ENCODE measurements at places on chromosomes 3 and 15. TPM values are rescaled to one million over a fixed set of nuclear protein-coding genes. Genes with fewer than 3 reads are reported as not detected.
A peak's percentile ranks its signal among the peaks of the same experiment; 100 is the strongest.

Gene DLL4
- total RNA-seq = 2.6 TPM

GRCh38 chr3:197394464-197395321 is 96.3 kb upstream of the DLG1 start:
- DNase-seq = peak; percentile 62

- no peak for DNase-seq
Measured at GRCh38 chr3:69377262-69377661, 8.6 kb downstream of the FRMD4B start.

- DNase-seq = no peak
Measured at GRCh38 chr15:57263520-57263919, 112.8 kb upstream of the CGNL1 start.

DNA sequence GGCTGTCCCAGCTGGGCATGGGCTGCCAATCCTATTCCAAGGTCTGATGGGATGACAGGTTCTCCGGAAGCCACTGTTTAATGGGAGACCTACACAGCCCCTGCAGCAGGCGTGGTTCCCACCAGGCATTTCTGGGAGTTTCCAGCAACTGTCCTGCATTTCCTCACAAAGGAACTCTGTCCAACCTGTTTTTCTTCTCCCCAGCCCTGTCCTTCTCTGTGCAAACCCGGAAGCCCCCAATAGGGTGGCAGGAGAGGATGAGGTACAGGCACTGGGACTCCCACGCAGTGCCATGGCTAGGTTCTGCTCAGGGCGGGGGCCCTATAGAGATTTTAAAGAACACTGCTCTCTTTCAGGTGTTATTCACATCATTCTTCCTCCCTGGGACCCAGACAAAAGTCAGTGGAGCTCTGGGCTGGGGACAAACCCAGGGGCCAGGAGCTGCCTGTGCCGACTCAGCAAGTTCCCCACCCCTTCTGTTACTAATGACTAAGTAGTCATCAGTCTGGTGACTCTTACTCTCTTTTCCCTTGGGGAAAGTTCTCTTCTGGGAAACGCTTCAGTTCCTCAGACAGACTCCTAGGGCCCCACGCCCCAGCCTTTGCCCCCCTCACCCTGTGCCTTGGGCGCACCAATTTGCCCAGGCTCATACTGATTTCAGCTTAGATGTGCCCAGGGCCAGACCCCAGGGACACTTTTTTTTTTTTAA is 97.7 kb downstream of the CD47 start:
- DNase-seq = no peak

DNA sequence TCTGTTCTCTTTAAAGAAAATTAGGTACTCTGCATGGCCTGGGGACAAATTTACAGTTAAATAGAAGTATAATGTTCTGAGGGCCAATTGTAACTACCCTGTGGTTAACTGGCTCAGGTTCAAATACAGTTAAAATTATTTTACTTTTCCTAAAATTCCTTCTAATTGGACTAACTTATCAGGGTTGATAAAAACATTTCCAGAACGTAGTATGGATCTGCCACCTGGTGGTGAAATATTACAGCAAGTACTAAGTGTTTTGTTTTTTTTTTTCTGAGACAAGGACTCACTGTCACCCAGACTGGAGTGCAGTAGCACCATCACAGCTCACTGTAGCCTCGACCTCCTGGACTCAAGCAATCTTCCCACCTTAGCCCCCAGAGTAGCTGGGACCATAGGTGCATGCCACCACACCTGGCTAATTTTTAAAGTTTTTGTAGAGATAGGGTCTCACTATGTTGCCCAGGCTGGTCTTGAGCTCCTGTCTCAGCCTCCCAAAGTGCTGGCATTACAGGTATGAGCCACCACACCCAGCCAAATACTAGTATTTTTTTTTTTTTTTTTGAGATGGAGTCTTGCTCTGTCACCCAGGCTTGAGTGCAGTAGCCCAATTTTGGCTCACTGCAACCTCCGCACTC is 29.2 kb downstream of the NEO1 start:
- DNase-seq = no peak

- no peak for DNase-seq
Measured at GRCh38 chr15:93235926-93236780, 147.1 kb upstream of the RGMA start.

DNA sequence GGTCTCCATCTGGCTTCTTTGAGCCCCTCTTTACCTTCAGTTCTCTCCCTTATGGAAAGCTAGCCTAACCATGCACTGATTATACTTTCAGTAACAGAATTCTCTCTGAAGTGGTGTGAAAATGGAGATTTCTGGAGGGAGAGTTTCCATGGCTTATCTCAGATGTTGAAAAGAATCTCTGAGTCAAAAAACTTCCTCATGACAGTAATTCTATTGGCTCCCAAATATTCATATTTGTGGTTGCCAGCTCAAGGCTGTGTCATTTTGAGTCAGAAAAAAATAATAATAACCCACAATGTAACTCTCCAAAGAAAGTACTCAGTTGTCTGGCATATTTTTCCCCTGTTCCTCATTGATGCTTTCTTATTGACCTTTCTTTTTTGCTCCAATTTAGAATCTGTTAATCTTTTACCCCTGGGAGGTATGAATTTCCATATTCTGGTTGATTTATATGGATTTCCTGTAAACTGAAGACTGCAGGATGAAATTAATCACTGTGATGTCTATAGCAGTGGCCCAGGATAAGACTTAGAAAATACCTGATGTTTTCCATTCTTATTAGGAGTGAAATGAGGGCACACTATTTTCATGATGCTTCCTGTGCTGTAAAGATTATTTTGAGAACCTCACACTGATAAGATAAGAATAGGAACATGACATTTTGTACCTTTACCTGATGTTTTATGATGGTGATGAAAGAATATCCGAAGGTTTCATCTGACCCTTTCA is 149.5 kb upstream of the EPHA3 start:
- no peak for DNase-seq

Gene EPHA3
- total RNA-seq = 2.9 TPM

- DNase-seq = no peak
Measured at GRCh38 chr3:108241721-108242120, 19.5 kb upstream of the IFT57 start.

Gene STRC
- total RNA-seq = 0.89 TPM

Gene SEMA3G
- total RNA-seq = 3.6 TPM

Gene ACVR2B
- 10.8 TPM for total RNA-seq

Gene TM4SF4
- total RNA-seq = 0.12 TPM

DNA sequence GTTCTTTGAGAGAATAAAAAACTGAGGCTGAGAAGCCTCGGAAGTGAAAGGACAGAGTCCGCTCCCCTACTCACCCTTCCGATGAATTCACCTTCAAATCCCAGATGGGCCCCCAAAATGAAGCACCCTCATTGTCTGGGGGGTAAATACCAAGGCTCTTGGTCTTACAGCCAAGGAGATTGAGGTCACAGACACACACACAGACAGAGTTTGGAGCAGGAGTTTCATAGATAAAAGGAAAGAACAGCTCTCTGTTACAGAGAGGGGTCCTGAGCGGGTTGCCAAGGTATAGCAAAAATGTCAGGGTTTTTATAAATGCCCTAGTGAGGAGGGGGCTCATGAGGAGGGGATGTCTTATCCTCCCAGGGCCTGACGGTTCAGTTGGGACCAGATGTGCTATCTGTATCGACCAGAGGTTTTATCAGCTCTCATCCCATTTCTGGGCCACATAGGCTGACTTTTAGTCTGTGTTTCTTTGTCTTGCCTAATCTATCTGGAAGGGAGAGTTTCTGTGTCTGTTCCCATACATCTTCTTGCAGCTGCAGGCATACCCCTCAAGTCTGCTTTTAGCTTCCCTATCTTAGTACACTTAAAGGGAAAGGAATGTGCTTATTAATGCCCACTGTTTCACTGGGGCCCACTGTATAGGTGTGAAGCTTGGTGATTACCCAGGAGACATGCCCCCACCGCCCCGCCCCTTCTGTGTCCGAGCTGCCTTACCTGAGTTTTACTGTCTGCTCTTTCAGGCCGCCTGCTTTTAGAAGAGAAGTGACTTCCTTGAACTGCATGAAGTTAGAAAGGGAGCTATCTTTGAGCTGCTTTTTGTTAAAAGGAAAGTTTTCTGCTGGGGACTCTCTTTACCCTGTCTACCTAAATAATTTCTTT is 66.8 kb upstream of the ATP11B start:
- no peak for DNase-seq

GRCh38 chr3:172365028-172365567 is 83.2 kb downstream of the GHSR start:
- no peak for DNase-seq

DNA sequence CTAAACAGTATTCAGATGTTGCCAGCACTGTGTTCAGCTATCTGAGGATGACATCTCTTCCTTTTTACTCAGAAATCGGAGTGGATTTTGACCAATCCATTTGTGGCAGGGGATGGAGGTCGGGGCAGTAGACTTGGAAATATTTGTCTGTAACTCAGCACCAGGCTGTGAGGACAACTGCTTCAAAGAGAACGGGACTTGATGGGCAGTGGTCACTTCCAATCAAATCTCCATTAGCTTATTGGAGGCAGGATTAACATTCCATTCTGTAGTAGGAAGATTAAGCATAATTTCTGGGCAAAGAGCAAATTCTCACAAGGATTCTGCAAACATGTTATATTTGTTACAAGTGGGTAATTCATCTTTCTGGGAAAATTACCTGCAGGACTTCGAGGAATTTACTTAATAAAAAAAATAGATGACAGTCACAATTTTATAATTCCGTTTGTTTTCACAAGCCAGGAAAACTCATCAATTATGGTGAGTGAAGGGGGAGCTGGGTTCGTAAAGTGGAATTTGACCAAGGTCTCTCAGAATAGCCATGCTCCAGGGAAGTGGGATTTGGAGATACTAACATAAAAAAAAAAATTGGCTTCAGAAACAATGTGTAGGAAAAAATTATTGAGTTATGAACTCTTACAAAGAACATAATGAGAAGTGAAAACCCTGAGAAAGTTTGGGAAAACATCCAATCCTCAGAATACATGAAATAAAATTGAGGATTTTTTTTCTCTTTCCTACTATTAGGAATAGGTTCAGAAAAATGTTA is 18.1 kb downstream of the CRABP1 start:
- no peak for DNase-seq

GRCh38 chr3:10157031-10157430 is 7.7 kb upstream of the IRAK2 start:
- no peak for DNase-seq

DNA sequence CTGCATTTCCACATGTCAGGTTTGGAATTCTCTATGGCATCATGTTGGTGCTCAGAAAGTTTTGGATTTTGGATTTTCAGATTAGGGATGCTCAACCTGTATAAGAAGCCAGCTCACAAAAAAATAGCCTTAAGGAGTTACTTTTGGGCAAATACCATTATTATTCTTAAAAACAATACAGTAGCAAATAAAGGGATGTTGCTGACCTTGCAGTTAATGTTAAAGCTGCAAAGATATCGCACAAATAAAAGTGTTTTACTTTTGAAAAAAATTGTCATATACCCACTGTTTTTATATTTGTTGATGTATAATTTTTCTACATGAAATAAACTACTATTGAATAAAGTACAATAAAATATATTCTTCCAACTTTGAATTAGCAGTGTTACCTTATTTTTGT is 60.1 kb downstream of the LYSMD4 start:
- DNase-seq = no peak

Gene MCF2L2
- total RNA-seq = 0.57 TPM

Gene CAPN3
- total RNA-seq = 6.4 TPM

- DNase-seq = no peak
Measured at GRCh38 chr3:181855825-181856224, 144.1 kb downstream of the SOX2 start.

DNA sequence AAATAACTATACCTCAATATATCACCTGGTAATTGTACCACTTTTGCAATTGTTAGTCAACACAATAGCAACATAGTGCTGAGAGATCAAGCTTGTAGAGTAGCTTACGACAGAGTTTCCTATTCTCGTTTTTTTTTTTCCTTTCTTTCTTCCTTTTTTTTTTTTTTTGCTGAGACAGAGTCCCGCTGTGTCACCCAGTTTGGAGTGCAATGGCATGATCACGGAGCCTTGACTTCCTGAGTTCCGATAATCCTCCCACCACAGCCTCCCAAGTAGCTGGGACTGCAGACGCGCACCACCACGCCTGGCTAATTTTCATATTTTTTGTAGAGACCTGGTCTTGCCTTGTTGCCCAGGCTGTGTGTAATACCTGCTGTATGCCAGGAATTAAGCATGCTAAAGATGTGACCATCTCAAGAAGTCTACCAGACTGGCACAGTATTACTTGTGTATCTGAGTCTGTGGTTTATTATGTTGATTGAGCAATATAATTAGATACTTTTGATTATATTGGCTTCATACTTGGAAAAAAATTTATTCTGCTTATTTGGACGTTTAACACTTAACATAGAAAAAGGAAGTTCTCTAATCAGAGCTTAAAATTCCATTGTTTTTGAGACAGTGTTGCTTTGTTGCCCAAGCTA is 3.0 kb downstream of the SELENOT start:
- DNase-seq = no peak
